ENCODE measurements at places on chromosomes 6 and 20.
A peak's percentile ranks its signal among the peaks of the same experiment; 100 is the strongest.

DNA sequence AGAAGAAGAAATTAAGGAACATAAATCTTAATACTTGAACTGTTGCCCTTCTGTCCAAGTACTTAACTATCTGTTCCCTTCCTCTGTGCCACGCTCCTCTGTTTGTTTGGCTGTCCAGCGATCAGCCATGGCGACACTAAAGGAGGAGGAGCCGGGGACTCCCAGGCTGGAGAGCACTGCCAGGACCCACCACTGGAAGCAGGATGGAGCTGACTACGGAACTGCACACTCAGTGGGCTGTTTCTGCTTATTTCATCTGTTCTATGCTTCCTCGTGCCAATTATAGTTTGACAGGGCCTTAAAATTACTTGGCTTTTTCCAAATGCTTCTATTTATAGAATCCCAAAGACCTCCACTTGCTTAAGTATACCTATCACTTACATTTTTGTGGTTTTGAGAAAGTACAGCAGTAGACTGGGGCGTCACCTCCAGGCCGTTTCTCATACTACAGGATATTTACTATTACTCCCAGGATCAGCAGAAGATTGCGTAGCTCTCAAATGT, 17.1 kb downstream of the IRF4 start:
- DNase-seq = peak; percentile 34

DNA sequence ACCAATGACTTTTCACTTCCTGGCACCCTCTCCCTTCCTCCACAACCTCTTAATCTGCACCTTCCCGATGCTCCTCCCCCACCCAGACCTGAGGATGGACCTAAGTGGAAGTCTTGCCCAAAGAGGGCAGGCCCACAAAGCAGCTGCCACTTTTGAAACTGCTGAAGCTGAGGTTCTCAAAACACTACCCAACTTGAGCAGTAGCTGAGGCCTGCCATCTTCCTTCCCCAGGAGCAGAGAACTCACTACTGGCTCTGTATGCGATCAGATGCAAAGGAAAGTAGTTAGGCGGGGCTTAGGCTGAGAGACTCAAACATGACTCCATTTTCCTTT, 1.5 kb downstream of the HM13 start:
- no peak for DNase-seq

DNA sequence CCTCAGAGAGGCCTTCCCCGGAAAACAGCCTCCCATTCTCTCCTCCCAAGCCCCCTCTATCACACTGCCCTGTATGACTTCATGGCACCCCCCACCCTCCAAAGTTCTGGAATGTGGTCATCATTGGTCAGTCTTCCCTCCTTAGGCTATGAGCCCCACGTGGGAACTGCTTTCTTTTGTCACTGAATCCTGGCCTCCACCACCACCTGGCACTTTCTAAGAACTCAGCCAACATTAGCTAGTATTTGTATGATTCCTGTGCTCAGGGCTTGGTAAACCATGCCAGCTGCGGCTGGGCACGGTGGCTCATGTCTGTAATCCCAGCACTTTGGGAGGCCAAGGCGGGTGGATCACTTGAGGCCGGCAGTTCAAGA, 8.4 kb upstream of the E2F1 start:
- DNase-seq = no peak

DNA sequence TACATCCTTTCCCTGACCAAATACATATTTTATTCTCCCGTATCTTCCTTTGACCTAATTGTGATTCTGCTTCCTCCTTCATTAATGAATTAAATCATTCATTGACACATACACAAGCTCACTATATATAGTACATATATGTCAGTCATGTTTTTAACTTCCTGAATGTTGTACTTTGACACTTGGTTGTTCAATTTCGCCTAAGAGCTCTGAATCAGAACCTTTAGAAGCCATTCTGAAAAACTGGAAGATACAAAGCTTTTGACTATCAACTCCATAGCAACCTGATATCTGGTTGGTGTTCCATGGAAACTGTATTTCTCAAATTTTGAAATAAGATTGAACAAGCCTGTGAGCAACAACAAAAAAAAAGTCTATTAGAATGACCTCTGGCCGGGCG, 27.3 kb upstream of the HFE start:
- no peak for DNase-seq

GRCh38 chr20:50442512-50442911, 67.7 kb upstream of the PTPN1 start:
- no peak for DNase-seq

DNA sequence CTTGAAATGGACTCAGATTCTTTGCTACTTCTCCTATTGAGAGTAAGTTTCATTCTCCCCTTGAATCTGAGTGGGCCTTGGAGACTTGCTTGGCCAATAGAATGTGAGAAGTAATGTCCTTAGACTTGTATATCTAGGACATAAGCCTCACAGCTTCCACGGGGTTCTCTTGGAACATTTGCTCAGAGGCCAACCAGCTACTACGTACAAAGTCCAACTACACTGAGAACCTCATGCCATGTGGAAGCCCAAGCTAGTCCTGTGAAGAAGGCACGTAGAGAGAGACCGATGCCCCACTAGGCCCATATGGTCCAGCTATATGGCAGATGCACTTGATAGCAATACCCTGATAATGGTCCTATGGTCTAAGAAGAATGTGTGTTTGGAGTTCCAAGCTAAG, 22.9 kb downstream of the TMEM14A start:
- no peak for DNase-seq

DNA sequence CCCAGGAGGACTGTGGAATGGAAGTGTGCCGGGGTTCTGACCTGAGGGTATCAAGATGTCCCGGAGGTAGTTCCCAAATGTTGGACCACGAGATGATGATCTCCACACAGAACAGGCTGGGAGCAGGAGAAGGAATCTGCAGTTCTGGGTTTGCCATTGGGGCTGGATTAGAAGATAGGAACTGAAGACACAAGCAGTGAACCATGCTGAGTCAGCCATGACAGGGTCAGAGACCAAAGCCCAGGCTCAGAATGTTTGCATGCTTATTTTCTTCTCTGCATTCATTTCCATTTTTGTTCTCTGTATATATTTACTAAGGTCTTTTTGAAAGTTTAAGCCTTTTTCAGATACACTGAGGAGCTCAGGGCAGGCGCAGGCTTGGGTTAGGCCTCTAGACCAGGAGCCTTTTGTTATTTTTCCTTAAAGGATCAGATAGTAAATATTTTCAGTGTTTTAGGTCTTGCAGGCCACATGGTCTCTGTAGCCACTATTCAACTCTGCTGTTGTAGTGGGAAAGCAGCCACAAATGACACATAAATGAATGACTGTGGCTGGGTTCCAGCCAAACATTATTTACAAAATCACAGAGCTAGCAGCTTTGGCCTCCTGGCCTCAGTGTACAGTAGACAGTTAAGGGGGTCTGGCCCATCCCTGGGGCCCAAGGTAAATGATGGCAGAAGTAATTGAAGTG, 28.5 kb downstream of the SLC35D3 start:
- DNase-seq = no peak

DNA sequence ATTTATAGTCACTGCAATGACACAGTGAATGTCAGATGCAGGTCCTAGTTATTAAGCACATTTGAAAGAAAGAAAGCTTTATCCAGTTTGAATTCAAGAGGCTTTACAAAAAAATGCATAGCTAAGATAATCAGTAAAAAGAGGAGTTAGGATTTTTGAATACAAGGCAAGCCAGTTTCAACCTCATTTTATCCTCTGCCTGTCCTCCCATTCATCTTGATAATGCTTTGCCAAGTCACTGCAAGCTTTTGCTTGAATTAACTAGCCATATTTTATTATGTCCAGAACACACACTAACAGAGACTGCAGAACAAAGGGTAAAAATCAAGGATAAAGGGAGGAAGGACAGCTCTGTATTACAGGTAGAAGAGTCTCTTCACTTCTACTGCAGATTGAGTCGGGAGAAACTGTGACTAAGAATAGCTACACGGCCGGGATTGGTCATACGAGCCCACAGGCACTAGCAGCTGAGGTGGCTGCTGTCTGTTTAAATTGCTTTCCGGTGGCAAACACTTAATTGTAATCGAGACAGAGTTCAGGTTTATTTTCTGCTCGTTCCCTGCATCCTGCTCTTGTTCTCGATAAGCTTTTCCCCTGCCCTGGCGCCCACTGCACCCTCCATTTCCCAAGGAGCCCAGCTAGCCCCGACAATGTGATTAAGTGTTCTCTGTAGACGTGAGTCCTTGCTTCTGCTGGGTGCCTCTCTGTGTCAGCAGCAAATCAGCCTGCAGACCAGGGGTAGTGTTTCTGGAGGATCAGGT, 30.5 kb upstream of the AKAP12 start:
- no peak for DNase-seq

Measured in SW 1271 (cell line).